ENCODE measurements at places on chromosomes 1 and 21.

GRCh38 chr1:89466307-89466930 lies 58.2 kb upstream of the LRRC8B start:
- DNase-seq = no peak

- DNase-seq = no peak
Measured at GRCh38 chr1:54575161-54575560, 27.1 kb downstream of the ACOT11 start.

GRCh38 chr1:168621356-168621755 lies 45.0 kb downstream of the XCL1 start:
- DNase-seq = no peak

GRCh38 chr1:94142583-94142982 lies 21.6 kb upstream of the ABCA4 start:
- DNase-seq = no peak

DNA sequence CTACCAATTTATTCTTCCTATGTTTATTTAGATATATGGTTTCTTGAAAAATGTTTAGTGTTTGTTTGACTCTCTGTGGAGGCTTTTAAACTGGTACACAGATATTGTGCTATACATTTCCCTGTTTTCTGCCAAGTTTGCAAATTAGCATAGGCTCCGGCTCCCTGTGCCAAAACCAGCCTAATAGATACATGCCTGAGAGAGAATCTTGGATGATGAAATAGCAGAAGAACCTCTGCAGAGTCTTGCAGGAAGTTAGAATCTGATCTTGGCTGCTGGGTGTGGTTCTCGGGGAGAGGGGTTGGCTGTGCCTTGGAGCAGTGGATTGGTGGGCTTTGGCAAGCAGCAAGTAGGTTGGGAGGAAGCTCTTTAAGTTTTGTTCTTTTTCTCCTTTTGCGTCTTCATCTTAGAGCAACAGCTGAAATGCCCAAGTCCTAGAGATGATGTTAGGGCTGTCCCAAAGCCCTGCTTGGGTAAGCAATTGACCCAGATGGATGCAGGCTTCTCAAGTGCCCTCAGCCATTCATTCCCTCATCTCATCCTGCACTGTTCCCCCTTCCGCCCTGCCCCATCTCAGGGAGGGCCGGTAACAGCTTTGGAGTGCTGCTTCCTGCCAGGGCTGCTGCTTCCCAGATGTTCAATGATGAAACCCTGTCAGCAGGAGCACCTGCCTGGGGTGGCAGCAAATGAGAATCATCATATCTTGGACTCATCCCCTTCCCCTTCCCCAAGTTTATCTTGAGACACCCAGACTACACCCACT lies 9.3 kb downstream of the PLA2G2A start:
- DNase-seq = no peak

DNA sequence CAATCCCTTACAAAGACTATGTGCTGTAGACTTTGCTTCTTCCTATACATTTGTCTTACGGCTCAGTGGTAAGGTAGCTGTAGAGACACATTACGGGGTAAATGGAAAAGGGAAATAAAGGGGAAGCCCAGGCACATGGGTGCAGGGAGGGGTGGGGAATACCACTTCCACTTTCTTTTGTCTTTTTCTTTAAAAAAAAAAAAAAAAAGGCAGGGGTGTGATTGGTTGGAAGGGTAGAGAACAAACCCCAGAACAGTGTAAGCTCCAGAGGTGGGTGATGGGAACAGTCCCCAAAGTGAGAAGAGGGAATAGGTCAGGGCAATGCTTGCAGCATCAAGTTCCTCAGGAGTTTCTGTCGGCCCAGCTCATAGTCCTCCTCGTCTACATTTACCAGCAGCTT lies 3.9 kb downstream of the NIT1 start:
- DNase-seq = no peak
